Activated naive CD4-positive, alpha-beta T cell treated with anti-CD3 and anti-CD28 coated beads, Interleukin-2, amount 50 U/mL, for 16 hours (primary cell): ENCODE measurements at places on chromosomes 12 and 14.
A peak's percentile ranks its signal among the peaks of the same experiment; 100 is the strongest.

- no peak for DNase-seq
Observed at GRCh38 chr14:73242357-73242901, 5.1 kb downstream of the PAPLN start.

- DNase-seq = no peak
Observed at GRCh38 chr14:72443991-72444441, 449.9 kb downstream of the DPF3 start.

DNA sequence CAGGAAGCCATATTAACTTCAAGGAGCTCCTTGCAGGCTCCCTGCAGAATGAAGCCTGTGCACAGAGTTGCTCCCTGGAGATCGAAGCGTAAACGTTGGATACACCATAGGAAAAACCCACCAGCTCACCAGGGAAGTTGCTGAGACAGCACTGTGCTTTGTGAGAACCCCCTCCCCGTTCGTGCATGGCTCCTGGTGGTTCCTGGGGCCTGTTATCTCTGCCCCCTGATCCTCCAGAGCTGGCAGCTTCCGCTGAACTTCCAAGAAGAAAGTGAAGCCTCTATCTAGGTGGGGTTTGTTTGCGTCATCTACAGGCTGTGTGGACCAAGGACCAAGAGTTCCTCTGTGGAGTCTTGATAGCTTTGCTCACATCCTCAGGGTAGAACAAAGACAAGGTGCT is 2.4 kb upstream of the CCDC85C start:
- no peak for DNase-seq

DNA sequence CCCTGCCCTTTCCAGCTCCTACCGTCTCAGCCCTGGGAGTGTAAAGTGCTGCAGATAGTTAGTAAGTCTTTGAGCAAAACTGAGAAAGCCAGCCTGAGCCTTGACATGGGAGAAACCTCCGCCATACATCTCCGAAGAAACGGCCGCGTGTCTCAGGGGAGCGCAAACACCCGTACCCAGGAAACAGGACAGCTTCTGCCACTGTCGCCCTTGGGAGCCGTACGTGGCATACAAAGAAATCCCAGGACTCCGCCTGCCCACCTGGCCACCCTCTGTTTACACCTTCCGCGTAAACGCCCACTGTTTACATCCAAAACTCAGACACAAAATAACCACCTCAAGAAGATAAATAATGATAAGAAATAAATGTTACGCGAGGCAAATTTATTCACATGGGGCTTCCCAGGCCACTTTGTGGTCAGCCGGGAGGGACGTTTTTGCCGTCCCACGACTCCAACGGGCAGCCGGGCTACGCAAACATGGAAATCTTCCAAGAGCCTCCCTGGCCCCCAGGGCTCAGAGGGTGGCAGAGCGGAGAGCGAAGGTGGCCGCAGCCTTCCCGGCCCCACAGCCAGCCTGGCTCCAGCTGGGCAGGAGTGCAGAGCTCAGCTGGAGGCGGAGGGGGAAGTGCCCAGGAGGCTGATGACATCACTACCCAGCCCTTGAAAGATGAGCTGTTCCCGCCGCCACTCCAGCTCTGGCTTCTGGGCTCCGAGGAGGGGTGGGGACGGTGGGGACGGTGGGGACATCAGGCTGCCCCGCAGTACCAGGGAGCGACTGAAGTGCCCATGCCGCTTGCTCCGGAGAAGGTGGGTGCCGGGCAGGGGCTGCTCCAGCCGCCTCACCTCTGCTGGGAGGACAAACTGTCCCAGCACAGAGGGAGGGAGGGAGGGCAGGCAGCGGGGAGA is at the start of gene BDKRB2:
Gene BDKRB2 (plus strand): TSS at position 689 of the 908 bp plus-strand sequence. CDS start 32,269 bp downstream, outside the sequence.
- DNase-seq = peak; percentile 21

DNA sequence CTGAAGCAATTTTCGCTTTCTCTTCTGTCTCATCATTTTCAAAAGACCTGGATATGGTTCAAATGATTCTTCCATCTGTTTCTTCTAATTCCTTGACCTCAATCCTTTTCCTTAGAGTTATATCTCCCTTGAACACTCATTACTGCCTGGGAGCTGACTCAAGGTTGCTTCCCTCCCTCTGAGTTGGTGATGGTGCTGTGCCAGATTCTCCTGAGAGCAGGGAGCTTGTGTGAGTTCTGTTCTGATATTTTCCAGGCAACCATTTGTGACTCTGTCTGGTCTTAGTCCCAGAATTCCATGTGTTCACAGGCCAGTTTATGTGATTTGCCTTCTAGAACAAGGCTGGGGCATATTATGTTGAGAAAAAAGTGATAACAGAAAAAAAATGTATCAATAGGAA is 505.1 kb upstream of the SYT1 start:
- no peak for DNase-seq

- DNase-seq = no peak
Observed at GRCh38 chr14:105200074-105200473, 19.0 kb upstream of the NUDT14 start.

- no peak for DNase-seq
Observed at GRCh38 chr12:20482491-20483054, 114.2 kb downstream of the PDE3A start.

DNA sequence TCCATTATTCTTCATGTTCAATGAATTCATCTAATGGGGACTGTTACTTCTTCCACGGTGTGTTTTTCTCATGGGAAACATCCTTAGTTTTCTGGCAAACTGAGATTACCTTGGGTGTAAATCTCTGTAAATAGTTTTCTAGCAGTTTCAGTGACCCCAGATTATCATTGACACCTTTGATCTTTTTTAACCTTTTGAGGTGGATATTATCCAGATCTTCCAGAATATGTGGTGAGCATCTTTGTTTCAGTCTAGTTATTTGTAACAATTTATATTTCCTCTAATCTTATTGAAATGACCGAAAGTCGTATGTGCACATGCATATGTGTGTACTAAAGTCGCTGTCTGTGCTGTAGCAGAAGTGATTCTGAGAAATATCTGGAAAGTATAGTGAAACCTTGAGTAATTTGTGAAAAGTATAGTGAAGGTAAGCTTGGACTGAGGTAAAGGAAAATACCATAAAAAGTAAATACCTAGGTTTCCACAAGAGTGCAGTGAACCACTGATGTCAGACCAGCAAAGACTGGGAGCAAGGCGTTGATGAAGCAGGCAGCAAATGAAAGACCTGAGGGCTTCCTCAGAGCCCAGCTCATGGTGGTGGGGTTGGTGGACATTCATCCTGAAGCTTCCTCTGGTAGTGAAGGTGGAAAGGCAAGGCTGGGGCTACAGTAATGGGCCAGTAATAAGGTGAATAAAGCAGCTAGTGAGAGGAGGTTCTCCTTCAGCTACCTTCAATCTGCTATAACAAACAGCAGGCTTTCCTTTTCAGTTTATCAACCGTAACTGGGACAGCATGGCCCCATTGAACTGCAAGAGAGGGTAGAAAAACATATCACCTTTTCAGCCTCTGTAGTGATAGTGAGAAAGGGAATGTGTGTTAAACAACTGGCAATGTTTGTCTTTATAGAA is 480.2 kb upstream of the FBXO33 start:
- DNase-seq = no peak

GRCh38 chr12:129552996-129553750 is 350.7 kb downstream of the TMEM132D start:
- no peak for DNase-seq

- DNase-seq = no peak
Observed at GRCh38 chr12:111904446-111904975, 62.5 kb downstream of the MAPKAPK5 start.

- no peak for DNase-seq
Observed at GRCh38 chr12:24888813-24889212, 60.1 kb downstream of the BCAT1 start.

GRCh38 chr12:92520511-92520910 is 182.3 kb upstream of the PLEKHG7 start:
- no peak for DNase-seq

DNA sequence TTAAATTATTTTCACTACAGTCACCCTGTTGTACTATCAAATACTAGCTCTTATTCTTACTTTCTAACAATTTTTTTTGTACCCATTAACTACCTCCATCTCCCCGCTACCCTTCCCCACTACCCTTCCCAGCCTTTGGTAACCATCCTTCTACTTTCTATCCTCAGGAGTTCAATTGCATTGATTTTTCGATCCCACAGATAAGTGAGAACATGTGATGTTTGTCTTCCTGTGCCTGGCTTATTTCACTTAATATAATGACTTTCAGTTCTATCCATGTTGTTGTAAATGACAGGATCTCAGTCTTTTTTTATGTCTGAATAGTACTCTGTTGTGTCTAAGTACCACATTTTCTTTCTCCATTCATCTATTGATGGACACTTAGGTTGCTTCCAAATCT is 117.8 kb downstream of the FIGNL2 start:
- DNase-seq = no peak

GRCh38 chr12:44029194-44029593 is 193.3 kb downstream of the TMEM117 start:
- DNase-seq = no peak

GRCh38 chr12:81615026-81615588 is 144.0 kb downstream of the PPFIA2 start:
- DNase-seq = no peak

- no peak for DNase-seq
Observed at GRCh38 chr14:86574051-86574777, 1044.3 kb downstream of the FLRT2 start.

DNA sequence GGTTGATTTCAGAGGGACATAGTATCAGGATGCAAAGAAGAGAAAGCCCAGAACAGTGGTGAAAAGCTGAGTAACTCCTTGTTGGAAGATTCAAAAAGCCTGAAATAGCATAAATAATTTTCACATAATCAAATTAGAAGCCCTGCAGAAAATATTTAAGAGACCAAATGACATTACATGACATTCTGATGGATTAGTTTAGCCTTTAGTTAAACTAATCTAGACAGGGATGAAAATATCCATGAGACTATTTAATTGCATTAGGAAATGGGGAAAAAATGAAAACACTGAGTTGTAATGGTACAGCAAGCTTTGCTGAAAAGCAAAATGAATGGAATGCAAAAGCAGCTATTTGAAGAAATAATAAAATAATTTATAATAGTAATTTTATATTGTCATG is 91.8 kb downstream of the KIF21A start:
- DNase-seq = no peak

GRCh38 chr14:94593376-94593748 is 12.1 kb downstream of the SERPINA5 start:
- DNase-seq = no peak

GRCh38 chr14:30064454-30064853 is 136.8 kb upstream of the PRKD1 start:
- no peak for DNase-seq

- DNase-seq = no peak
Observed at GRCh38 chr12:111410431-111411184, 4.9 kb downstream of the SH2B3 start.

DNA sequence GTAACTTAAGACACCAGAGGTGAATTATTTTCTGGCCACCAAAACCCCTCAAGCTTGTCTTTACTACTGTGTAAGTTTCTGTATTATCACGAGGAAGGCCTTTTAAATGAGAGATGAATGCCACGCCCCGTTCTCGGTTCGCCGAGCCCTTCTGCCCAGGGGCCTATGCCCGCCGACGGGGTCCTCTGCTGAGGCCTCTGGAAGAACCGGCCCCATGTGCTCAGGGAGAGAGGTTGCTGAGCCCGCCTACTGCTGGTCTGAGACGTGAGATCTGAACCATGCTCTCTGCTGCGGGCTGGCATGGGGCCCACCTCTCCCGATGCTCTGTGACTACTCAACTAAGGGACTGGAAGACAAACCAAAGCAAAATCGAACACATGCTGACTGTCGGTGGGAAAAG is 21.0 kb downstream of the AMN start:
- no peak for DNase-seq

DNA sequence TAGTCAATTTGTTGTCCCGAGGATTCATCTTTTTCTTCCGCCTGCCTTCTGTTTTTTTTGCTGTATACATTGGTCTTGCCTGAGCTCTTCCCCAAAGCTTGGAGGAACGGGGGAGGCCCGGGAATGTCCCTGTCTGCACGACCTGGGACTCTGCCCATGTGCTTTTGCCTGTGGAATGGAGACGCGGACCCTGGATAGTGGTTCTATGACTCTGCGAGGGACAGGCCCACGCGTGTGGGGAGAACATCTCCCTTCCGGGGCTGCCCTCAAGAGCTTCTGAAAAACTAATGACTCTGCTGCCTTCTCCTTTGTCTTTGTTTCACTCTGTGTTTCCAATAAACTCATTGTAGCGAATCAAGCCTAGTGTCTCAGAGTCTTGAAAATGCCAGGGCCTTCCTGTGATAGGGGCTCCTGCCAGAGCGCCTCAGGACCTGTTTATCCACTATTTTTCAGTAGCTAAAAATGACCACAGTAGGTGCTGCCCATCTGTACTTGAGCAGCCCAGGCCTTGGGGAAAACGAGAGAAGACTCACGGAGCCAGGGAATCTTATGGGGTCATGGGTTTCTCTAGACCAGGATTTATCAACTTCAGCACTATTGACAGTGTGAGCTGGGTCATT is 12.3 kb downstream of the KRT83 start:
- DNase-seq = no peak

GRCh38 chr14:55614304-55614703 is 34.3 kb downstream of the KTN1 start:
- no peak for DNase-seq

DNA sequence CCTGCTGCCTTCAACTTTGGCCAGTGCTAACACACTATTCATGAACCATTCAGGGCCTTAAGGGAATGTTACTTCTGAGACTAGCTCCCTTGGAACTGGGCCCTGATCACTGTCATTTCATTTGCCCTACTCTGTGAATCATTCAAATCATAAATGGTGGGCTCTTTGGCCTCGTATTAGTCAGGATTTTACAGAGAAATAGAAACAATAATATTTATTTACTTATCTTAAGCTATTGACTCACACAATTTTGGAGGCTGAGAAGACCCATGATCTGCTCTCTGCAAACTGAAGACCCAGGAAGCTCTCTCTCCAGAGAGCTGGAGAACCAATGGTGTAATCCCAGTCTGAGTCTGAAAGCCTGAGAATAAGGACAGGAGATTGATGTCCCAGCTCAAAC is 398.5 kb downstream of the LRIG3 start:
- no peak for DNase-seq

GRCh38 chr12:6824085-6824775 is 2.6 kb downstream of the GPR162 start:
- DNase-seq = no peak
